ENCODE measurements at places on chromosomes 6 and 20. TPM values are rescaled to one million over a fixed set of nuclear protein-coding genes. Genes with fewer than 3 reads are reported as not detected.

DNA sequence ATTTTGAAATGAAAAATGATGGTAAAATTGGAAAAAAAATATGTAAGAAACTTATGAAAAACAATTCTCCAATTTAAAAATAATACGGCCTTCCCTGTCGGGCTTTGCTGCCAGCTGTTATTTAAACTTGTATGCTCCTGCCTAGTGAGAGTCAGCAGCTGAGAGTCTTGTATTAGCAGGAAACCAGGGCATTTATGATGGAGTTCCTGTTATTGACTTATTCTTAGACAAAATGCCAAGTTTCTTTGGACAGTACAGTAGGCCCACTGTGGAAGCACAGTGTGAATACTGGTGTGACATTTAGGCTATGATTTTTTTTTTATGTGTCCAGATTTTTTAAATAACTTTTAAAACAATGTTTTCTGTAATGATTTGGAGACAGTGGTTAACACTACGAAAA is 42.1 kb downstream of the GMDS start:
- DNase-seq, result no peak

- no peak for DNase-seq
These were observed 419.3 kb upstream of the HS3ST5 start for GRCh38 chr6:114762145-114762544.

DNA sequence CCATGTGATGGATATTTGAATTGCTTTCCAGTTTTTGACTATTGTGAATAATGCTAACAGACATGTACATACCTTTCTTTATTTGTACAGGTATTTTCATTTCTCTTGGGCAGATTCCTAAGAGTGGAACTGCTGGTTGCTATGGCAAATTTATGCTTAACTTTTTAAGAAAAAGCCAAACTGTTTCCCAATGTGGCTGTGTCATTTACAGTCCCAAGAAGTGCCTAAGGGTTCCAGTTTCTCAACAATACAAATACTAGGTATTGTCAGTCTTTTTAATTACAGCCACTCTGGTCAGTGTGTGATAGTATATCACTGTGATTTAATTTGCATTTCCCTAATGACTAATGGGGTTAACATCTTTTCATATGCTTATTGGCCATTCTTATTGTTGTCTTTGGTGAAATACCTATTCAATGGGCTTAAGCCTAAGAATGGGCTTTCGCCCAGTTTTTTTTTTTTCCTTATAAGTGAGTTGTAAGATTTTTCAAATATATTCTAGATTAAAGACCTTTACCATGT is 10.3 kb downstream of the REPS1 start:
- DNase-seq, result no peak

DNA sequence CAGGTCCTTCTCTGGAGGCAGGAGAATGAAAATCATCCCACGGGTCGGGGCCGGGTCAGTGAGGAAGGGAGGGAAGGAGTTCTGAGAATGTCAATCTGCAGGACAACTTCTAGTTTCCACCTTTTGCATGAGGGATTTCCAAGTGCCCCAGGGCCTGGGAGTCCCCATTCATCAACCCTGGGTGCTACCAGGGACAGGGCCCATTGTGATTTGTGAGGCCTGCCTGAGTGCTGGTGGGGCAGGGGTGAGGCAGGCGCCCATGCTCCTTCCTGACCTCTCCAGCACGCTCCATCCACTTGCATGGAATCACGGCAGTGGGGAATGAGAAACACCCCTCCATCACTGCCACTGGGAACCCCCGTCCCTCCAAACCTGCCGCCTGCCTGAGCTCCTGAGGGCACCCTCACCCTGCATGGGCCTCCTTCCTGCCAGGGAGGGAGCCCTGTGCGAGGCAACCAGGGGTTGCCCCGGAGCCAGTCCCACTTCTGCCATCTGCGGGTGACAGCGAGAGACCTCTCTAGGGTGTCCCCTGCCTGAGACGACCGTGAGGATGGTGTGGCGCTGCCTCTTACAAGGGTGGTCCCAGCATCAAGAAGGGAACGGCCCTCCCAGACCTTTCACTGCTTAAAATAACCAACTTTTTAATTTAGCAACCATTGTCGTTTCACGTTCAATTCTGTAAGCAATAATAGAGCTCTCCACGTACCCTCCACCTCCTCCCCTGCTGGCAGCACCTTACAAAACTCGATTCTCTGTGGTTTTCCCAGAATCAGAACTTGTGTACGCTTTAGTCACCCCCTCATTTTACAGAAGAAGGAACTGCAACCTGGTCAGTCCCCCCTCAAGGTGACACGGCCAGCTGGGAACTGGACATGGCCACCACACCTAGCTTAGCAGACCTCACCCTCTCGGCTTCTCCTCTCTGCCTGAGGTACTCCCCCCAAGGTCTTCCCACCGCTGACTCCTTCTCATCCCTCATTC is 28.6 kb downstream of the PMEPA1 start:
- DNase-seq, result no peak

DNA sequence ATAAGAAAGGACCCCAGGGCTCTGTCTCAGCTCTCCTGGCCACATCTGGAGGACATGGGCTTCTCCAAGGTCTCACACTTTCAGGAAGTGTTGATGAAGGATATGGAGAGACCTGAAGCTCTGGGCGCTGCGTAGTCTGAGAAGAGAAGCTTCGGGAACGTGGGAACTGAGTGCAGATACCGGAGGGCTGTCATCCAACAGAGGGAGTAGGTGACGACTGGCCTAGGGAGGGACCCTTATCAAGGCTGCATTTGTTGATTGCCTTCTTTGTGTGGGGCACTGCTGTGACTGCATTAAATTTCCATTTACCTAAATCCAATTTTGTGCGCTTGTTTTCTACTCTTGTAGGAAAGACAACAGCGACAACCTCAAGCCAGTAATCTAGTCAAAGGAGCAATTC is 63.4 kb downstream of the PLG start:
- DNase-seq, result no peak

DNA sequence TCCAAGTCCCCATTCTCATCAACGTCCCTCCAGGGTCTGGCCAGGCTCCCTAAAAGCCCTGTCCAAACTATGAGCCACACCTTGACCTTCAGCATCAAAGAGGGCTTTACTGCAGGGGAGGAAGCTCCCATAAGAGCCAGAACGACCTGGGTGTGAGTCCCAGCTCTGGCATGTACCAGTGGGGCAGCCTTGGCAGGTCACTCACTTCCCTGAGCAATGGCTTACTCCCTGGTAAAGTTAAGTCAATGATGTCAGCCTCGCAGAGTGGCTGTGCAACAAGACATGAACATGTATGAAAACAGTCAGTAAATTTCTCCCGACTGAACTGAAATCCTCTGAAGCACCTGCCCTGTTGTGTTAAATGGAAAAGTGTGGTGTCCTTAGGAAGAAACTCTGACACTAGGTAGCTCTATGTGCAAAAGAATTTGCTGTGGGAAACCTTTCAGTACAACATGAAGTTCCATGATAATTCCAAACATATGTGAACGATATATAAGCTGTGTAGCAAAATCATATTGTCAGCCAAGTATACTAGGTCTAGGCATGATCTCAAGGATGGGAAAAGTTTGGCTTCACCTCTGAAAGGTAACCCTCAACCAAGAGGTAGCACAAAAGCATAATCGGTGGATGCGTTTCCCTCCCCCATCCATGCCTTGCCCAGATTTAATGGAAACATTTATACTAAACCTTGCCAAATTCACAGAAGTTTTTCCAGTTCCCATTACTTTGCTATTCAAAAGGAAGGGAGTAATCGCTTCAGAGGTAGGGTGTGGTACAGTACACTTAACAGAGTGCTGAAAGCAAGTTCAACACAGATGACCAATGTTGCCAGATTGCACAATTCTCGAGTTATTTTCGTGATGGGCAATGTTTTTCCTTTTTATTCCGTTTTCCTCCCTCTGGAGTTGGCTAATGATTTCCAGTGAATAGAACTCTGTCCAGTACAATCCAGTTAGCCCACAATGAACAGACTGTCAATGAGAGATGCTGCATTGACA is 49.0 kb upstream of the RANBP9 start:
- DNase-seq, result no peak

DNA sequence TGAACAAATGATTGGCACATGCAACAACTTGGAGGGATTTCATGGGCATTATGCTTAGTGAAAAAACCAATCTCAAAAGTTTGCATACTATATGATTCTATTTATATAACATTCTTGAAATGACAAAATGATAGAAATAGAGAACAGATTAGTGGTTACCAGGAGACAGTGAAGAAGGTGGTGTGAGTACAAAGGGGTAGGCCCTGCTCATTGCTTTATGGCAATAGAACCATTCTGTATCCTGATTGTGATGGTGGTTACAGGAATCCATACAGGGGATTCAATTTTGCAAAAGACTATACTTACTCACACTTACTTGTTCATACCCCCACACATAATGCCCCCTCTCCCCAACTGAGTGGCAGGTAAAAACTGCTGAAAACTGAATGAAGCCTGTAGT is 30.2 kb upstream of the LAMA4 start:
- no peak for DNase-seq

DNA sequence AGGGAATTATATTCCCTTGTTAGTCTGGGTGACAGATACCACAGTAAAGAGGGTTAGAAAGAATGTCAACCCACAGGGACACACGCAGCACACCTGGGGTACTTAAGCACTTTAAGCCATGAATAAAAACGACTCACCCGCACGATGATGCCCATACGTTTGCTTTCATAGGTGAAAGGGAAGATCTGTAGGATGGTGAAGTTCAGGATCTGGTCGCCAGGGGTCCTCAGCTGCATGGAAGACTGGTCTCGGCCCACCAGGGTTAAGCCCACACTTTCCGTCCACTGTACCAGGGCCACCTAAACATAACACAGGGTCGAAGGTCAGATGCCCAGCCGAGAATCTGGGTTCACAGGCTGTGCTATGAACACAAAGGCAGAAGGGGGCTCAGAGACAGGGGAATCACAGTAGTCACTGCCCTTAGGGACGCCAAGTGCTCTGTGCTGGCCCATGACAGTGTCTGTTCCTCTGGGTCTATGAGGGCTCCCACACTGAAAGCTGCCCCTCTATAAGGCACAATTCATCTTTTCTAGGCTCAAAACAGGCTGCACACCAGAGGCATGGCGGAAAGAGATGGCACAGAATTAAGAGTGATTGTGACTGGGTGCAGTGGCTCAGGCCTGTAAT is 96.8 kb upstream of the NFATC2 start:
- DNase-seq, result no peak

GRCh38 chr20:20207291-20207690 is 155.0 kb downstream of the CFAP61 start:
- no peak for DNase-seq

DNA sequence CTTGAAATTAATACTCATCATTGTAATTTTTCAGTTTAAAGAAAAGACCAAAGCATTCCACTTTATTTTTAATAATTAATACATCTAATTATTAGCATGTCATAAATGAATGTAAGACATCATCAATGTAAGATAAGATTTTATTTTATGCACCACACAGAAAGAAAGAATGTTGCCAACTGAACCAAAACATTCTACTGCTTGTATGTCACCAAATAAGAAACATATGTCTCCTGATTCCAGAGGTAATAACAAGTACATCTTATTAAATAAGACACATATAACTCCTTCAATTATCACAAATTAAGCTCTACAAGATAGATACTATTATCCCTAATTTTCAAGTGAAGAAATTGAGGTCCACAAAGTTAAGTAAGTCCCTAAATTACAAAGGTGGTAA is 189.5 kb downstream of the GMDS start:
- DNase-seq, result no peak

DNA sequence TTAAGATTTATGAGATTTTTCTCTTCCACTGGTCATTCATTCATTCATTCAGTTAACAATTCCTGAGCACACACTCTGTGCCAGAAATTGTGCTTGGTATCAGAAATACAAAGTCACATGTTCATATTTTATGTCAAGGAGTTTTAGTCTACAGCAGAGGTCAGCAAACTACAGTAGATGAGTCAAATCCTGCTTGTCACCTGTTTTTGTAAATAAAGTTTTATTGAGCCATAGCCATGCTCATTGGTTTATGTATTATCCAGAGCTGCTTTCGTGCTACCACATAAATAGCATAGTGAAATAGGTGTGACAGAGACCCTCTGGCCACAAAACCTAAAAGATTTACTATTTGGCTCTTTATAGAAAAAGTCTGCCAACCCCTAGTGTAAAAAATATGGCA is 46.8 kb downstream of the THEMIS start:
- no peak for DNase-seq

- DNase-seq, result no peak
These were observed 99.5 kb upstream of the BHLHE23 start for GRCh38 chr20:63106108-63106764.

DNA sequence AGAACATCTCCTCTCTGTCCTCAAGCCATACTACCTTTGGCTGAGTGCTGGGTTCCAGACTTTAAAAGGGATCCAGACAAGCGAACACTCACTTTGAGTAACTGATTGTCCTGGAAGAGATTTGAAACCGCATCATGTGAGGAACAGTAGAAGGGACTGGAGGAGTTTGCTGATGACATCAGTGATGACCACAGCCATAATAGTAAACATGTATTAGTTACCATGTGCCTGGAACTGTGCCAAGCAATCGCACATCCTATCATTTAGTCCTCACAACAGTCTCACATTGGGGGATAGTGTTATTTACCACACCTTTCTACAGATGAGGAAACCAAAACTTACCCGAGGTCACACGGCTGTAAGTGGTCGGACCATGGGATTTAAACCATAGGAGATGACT is 39.8 kb downstream of the ARMC2 start:
- no peak for DNase-seq

DNA sequence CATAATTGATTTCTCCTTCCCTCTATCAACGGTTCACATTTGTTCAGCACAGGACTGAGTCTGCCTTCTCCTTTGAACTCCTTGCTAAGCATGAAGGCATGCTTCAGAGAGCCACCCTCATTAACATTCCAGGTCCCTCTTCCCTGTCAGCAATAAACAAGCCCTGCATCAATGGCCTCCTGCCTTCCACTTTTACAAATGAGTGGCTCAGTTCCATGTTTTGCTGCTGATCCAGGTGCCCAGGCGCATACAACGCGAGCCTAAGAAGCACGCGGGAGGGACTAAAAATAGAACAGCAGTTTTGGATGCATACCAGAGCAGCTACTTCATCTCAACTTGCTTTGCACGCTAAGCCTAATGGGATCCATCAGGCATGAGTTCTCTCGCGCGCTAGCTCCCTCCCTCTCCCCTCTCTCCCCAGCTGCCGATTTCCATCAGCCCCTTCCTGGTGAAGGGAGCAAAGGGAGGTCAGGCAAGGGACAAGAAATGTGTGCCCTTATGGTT is 53.4 kb downstream of the TRAF3IP2 start:
- DNase-seq, result peak; percentile 95

DNA sequence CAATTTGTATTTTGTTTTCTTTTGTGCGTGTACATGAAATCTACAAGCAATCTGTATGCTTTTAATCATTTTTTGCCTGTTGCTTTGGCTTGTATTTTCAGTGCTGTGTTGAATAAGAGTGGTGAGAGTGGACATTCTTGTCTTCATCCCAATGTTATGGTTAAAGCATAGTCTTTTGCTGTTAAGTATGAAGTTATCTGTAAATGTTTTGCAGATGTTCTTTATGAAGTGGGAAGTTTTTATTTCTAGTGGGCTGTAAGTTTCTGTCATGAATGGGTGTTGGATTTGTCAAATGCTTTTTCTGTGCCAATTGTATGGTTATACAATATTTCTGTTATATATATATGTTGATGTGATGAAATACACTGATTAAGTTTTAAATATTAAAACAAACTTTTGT is 24.2 kb downstream of the ZKSCAN3 start:
- no peak for DNase-seq

RUNX2 gene
- polyA plus RNA-seq, result 3.4 TPM

FAM83B gene
- 0.05 TPM for polyA plus RNA-seq

EBF4 gene
- polyA plus RNA-seq, result 0.60 TPM

DLK2 gene
- 0.62 TPM for polyA plus RNA-seq

SAMD10 gene
- 1.8 TPM for polyA plus RNA-seq

SOBP gene
- 0.76 TPM for polyA plus RNA-seq

IMPG1 gene
- polyA plus RNA-seq, result 0.15 TPM

RAET1E gene
- not detected for polyA plus RNA-seq

Data from AG04450 (cell line).